Immature natural killer cell (primary cell): ENCODE measurements at places on chromosomes 4 and X.
A peak's percentile ranks its signal among the peaks of the same experiment; 100 is the strongest.

- no peak for DNase-seq
These were observed 115.8 kb downstream of the RTL3 start for GRCh38 chrX:78543281-78543680.

DNA sequence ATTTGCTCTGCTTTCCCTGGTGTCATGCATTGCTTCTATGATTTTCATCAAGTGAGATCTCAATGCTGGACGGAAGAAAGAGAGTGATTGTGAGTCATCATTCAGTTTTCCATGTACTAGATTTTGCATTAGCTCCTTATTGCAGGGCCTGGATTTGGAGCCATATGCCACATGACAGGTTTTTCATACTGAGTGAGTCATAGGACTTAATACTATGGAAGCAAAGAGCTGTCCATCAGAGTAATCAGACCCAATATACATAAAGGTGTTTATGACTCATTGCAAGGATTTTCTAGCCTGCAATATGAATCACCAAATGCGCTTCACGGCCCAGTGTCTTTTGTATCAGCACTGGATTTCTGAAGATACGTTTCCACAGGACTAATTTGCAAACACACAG is 11.2 kb upstream of the TFDP3 start:
- DNase-seq = no peak

DNA sequence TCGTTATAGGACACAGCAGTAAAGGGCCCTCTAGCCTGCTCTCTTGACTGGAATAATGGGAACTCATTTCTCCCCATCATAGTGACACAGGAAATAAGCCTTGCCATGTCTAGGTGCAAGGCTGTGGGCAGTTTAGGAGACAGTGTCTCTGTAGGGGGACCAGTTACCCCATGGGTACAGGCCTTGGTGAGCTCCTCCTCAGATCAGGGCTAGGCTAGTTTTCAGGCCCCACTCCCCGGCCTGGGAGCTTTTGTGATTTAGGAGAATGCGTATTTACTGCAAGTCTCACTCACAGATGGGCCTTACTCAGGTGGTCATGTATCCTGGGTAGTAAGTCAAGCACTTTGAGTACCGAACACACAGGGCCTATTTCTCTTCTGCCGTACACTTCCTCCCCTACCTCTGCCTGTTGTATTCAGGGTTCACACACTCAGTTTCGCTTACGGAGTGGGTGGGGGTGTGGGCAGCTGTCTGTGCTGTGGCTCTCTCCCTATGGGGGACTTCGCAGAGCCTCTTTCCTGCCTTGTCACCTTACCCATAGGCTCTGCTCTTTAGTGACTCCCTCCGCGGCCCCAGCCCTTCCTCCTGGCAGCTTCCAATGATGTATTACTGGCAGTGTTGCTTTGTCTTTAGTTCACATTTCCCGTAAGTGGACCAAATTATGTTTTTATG is 34.2 kb downstream of the FAM193A start:
- peak; percentile 82 for DNase-seq

DNA sequence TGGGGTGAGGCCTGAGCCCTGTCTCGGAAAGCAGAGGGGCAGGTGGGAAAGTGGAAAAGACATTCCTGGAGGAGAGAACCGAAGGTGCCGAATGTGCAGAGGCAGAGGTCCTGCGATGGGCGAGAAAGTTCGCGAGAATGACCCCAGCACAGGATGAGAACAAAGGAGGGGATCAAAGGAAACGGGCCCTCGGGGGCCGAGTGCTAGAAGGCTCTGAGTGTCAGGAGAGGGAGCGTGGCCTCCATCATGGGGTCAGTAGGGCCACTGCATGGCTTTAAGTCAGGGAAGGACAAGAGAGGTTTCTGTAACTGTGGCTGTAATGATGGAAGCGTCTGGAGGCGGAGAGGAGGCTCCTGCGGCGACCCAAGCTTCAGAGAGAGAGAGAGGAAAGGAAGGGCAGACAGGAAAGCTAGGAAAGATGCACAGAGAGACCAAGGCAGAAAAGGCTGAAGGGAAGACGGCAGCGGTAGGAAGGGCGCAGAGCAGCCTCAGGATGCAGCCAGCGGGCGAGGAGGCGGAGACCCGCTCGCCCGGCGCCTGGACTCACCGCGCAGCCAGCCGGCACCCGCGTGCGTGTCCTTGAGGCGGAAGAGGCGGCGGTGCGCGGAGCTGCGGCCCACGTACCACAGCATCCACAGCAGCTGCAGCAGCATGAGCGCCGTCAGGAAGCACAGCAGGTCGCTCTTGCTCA is 669 bp downstream of the OTOP1 start:
- no peak for DNase-seq

DNA sequence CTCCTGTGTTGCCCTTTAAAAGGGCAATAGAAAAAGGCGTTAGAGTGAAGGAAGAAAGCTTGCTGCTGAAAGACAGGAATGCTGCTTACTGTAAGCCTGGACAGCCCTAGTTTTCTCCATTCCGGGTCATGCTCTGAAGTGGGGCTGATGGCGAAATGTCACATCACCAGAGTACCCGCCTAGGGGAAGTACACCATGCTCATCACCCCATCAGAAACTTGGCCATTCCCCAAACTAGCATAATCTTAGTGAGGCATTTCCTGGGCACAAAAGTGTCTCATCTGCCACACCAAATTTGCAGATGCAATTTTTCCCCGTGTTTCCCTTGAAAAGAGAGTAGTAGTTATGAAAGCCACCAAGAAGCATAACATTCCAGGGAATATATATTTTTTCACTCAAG is 47.8 kb upstream of the CAMK2D start:
- DNase-seq = no peak

GRCh38 chr4:175651756-175652310 is 160.2 kb downstream of the GPM6A start:
- no peak for DNase-seq

- DNase-seq = no peak
These were observed 79.6 kb upstream of the C1QTNF7 start for GRCh38 chr4:15348236-15348635.
